ENCODE measurements at places on chromosomes 5 and 9.

- peak; percentile 10 for DNase-seq
These were observed 168.4 kb upstream of the MPDZ start for GRCh38 chr9:13447843-13448422.

GRCh38 chr9:68505681-68506409 lies 34.8 kb downstream of the TMEM252 start:
- no peak for DNase-seq

GRCh38 chr9:84254972-84255371 lies 85.6 kb downstream of the SLC28A3 start:
- DNase-seq, result no peak

DNA sequence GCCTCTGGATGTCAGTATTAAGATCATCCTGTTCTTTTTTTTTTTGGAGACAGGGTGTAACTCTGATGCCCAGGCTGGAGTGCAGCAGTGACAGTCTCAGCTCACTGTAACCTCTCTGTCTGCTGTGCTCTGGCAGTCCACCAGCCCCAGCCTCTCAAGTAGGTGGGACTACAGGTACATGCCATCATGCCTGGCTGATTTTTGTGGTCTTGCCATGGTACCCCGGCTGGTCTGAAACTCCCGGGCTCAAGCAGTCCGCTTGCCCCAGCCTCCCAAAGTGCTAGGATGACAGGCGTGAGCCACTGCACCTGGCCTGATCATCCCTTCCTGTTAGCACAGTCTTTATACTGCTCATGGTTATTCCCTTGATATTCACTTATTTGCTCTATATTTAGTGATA lies 3.5 kb downstream of the KDM4C start:
- no peak for DNase-seq

- peak; percentile 16 for DNase-seq
These were observed 1.1 kb downstream of the POMT1 start for GRCh38 chr9:131503626-131504465.

- DNase-seq, result peak; percentile 9
These were observed 298.4 kb upstream of the SEMA6A start for GRCh38 chr5:116872986-116873385.

DNA sequence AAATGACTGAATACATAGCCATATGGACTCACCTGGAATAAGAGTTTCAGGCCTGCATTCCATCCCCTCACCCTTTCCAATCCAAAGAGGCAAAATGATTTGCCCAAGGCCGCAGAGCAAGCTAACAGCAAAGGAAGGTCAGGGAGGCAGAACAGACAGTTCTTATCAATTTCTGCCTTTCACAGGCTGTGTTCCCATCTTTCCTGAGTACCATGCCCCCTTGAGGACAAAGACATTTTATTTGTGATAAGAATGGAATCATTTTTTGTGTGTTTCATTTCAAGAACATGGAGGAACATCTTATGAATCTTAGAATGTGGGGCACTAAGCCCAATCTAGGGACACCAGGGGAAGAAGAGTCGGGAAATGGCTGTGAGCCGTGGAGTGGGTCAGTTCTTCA lies 13.9 kb downstream of the LHFPL2 start:
- peak; percentile 22 for DNase-seq

- peak; percentile 76 for DNase-seq
These were observed 11.7 kb downstream of the KCNV2 start for GRCh38 chr9:2729003-2729402.

- DNase-seq, result no peak
These were observed 28.8 kb downstream of the SMARCA2 start for GRCh38 chr9:2043881-2044462.

DNA sequence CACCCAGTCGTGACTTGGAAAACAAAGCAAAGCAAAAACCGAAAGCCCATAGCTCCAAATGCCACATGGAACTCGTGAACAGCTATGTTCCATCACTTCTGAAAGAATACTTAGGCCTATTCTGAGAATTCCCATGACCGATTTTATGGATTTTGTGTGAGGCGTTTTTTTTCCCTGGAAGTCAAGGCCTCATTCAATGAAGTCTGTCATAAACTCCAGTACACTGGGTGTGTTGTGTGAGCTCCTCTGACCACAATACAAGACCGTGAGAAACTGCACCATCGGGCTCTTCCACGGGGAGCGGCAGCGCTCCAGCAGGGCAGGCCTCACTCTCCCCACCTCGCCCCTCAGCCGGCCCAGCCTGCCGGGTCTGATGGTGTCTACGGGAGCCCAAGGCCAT lies 209.5 kb downstream of the FANCC start:
- DNase-seq, result no peak

DNA sequence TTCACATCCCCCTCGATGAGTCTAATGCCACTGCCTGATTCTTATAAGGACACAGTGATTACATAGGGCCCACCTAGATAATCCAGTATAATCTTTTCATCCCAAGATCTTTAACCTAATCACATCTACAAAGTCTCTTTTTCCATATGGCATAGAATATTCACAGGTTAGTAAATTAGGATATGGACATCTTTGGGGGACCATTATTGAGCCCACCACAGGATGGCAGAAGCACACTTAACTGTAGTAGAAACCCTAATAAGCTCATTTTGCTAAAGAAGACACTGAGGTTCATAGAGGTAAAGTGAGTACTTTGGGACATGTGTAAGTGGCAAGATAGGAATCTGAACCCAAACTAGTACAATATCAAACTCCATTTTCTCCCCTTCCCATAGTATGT lies 38.9 kb downstream of the ASTN2 start:
- no peak for DNase-seq

GRCh38 chr5:143893638-143894037 lies 81.7 kb downstream of the HMHB1 start:
- DNase-seq, result no peak

- DNase-seq, result peak; percentile 89
These were observed 509.8 kb downstream of the CCDC171 start for GRCh38 chr9:16062542-16063240.

GRCh38 chr9:81002242-81002641 lies 687.1 kb downstream of the TLE1 start:
- peak; percentile 16 for DNase-seq

DNA sequence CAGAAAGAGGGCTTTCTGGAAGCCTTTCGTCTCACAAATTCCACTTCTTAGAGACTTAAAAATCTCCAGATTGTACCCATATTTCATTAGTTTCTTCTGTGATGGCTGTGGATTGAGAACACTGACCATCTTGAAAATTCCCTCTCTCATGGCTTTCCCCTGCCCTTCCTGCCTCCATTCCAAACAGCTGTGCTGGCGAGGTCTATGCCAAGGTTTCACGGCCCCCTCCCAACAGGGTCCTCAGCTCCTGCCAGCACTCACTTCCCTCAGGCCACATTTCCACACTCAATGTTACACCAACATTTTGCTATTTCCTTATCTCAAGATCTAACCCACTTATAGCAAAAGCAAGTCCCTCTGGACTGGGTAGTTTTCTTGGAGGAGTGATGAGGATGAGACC lies 40.3 kb upstream of the EQTN start:
- no peak for DNase-seq

DNA sequence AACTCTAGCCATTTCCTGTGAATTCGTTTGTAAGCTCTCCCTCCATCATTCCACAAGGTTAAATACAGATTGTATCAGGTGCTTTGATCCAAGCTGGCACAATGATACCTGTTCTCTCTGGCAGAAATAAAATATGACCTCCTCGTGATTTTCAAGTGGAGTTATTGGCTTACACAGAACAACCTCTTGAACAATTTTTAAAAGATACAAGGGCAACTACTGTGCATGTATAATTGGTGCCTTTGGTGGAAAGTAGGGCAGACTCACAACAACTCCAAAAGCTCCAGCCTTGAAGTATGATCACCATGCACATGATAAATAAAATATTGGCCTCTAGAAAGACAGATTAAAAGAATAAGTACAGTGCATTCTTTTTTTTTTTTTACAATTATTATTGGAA lies 106.0 kb downstream of the SEMA6A start:
- DNase-seq, result no peak

DNA sequence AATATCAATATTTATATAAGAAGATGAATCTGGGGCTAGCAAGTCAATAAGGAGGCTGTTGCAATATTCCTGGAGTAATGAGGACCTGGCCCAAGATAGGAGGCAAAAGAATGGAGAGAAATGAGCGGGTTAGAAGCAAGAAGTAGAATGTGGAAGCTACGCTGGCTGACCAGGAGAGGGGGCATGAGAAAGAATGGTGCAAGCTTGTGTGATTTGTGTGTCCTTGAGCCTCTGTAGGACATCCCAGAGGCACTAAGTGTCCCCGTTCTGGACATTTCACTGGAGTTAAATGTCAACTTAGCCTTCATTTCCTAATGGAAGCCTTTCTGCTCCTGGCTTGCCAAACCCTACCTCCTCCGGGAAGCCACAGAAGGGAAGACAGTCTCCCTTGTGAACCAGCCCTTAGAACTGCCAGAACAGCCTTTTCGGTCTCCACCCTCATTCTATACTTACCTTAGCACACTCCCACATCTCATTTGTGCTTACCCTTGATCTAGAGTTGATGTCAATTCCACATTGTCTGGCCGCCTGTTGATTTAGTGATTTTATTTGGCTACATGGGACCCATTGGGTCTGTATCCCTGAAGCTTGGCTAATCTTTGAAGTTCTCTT lies 6.7 kb upstream of the PDE6A start:
- no peak for DNase-seq

DNA sequence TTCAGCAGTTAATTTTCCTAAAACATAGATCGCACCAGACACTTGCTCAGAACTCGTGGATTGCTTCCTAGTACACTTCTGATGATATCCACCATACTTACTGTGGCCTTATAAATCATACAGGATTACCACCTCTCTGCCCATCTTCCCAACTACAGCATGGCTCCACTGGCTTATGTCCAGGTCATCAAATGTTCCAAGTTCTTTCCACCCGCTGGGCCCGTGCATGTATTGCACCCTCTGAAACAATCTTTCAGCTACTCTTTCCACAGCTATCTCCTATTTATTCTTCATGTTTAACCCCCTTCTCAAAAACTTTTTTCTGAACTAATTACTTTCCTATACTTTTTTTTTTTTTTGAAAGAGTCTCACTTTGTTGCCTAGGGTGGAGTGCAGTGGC lies 18.5 kb downstream of the FBXW2 start:
- DNase-seq, result no peak

- DNase-seq, result no peak
These were observed 292.9 kb downstream of the MAST4 start for GRCh38 chr5:66889056-66889455.

- DNase-seq, result no peak
These were observed 363.5 kb downstream of the MAN2A1 start for GRCh38 chr5:110053205-110053604.

- DNase-seq, result peak; percentile 46
These were observed 136.6 kb downstream of the ADAMTS12 start for GRCh38 chr5:33755231-33755630.

DNA sequence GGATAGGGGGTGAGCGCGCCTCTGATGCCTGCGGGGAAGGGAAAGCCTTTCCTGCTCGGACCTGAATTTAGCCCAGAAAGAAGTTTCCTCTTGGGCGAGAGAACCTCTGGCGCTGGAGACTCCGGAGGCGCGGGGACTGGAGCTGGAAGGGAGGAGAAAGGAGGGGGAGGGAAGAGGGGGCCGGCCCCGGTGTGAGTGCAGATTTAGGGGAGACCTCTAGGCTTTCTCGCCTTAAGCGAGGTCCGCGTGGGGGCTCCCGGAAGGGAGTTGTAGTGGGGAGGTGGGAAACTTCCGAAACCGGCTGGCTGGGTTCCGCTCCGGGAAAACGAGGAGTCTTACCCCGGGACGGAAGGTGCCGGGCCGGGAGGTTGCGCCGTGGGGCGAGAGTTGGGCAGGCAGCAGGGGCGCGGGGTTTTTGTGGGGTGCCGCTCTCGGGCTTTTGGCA lies 1.3 kb downstream of the PCSK5 start:
- DNase-seq, result peak; percentile 9

GRCh38 chr5:59034498-59035186 lies 451.8 kb downstream of the RAB3C start:
- DNase-seq, result peak; percentile 75

GRCh38 chr5:14039576-14039975 lies 95.1 kb upstream of the DNAH5 start:
- DNase-seq, result peak; percentile 72

- no peak for DNase-seq
These were observed 28.2 kb downstream of the DBH start for GRCh38 chr9:133664173-133665050.

- no peak for DNase-seq
These were observed 72.7 kb upstream of the SLC25A48 start for GRCh38 chr5:135761746-135762145.

DNA sequence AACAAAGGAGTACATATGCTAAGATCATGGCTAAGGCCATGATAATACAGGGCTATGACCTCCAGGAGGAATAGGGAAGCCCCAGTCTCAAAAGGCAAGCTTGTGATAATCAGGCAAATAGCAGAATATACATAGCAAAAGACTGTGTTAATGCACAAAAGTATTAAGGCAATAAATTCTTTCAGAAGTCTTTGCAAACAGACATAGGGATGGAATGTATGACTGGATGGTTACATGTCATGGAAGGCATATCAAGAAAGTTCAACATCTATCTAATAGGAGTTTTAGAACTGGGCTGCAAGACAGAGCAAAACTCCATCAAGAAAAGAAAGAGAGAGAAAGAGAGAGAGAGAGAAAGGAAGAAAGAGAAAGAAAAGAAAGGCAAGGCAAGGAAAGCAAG lies 264.5 kb upstream of the CDH6 start:
- no peak for DNase-seq

- DNase-seq, result no peak
These were observed 30.5 kb upstream of the MED10 start for GRCh38 chr5:6408627-6409446.

- peak; percentile 72 for DNase-seq
These were observed 40.3 kb downstream of the NUP188 start for GRCh38 chr9:128987805-128988204.

DNA sequence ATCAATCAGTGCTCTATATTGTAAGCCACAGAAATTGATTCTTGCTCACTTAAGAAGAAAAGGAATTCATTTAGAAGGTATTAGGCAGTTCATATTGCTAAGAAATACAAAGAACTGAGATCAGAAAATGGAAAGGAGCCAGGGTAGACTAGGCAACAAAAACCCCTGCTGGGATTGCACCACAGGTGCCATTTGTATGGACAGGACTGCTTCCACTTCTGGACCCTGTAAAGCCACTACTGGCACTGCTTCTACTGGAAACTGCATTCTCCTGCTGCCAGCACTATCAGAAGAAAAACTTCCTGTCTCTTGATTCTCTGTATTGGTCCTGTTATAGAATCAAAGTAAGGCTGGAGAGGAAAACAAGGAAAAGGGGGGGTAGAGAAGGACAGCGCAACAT lies 45.9 kb downstream of the CERT1 start:
- DNase-seq, result no peak

GRCh38 chr9:135085830-135086546 lies 1.5 kb upstream of the OLFM1 start:
- peak; percentile 36 for DNase-seq

- no peak for DNase-seq
These were observed 19.9 kb upstream of the DOLPP1 start for GRCh38 chr9:129060991-129061390.

Measured in fibroblast of upper back skin (primary cell).